ENCODE measurements at places on chromosomes 12 and 14.

DNA sequence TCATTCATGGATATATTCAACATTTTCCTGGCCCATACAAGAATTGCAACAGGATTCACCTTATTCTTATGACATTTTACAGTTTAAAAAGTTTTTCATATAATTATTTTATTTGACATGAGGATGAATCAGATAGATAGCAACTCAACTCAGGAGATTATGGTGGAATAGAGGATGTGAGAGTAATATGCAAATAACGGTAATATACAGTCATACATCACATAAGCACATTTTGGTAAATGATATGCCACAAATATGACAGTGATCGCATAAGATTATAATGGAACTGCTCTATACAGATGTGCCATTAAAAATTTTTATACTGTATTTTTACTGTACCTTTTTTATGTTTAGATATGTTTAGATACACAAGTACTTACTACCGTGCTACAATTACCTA, 24.1 kb upstream of the CRADD start:
- no peak for DNase-seq

GRCh38 chr12:120639771-120640721, at the start of gene CABP1:
TSS of gene CABP1 (plus strand) at chr12:120640626. CDS start at chr12:120640686, 60 bp downstream.
- no peak for DNase-seq

DNA sequence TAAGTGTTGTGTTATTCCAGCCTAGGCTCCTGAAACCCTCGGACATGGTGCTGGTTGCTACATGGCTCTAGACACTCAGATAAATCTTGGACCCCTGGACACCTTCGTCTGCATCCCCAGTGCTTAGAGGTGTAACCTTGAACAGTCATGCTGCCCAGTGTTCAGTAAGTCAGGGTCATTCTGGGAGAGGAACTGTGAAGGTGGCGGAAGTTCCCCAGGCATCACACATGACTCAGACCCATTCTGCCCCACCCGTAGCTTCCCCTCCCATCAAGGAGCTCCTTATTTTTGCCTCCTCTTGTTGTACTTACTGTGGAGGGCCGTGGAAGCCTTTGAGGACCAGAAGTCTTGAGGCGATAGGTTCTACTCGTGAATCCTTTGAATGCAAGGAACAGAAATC, 18.1 kb upstream of the SSPN start:
- DNase-seq, result no peak

- DNase-seq, result no peak
Observed at GRCh38 chr14:44895716-44896115, 66.0 kb downstream of the KLHL28 start.

DNA sequence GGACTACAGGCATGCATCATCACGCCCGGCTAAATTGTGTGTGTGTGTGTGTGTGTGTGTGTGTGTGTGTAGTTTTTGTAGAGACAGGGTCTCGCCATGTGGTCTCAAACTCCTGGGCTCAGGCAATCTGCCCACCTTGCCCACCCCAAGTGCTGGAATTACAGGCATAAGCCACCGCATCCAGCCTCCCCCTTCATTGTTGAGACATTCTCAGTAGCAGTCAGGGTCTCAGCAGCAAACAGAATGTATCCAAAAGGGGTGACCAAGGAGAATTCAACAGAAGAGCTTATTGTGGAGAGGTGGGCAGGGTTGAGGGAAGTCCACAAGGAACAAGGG, 37.3 kb upstream of the PLEKHG6 start:
- no peak for DNase-seq

- no peak for DNase-seq
Observed at GRCh38 chr12:8553088-8553627, 12.5 kb upstream of the CLEC4E start.

- DNase-seq, result no peak
Observed at GRCh38 chr14:105439710-105440553, 20.3 kb downstream of the MTA1 start.

DNA sequence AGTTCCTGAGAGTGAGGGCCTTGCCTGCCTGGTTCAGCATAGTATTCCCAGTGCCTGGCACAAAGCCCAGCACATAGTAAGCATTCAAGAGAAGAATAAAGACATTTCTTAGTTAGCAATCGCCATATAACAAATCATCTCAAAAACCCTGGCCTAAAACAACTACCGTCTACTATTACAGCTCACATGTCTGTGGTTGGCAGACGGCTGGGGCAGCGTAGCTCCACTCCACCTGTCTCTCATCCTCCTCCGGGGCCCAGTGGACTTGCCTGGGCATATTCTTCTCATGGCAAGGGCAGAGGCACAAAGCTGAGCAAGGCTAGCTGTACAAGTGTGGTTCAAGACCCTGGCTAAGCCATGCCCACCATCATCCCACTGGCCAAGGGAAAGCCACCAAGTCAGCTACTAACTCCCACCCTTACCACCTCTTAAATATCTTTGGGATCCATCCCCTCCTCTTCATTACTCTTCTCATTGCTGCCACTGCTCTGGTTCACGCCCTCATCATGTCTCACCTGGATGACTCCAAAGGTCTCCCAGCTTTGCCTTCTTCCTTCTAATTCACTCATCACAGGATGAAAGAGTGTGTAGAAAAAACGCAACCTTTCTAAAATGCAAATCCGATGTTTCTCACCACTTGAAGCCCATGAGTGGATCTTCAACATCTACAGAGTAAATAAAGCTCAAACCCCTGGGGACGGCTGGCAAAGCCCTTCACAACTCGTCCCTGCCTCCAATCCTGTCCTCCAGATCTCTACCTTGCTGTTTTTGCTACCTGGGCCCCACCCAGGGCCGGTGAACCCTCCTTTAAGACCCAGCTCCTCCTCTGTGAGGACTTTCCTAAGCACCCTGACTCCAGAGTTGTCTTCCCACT, 10.4 kb downstream of the TMEM229B start:
- DNase-seq, result no peak
